ENCODE measurements at places on chromosomes 6 and 20.
A peak's percentile ranks its signal among the peaks of the same experiment; 100 is the strongest.

DNA sequence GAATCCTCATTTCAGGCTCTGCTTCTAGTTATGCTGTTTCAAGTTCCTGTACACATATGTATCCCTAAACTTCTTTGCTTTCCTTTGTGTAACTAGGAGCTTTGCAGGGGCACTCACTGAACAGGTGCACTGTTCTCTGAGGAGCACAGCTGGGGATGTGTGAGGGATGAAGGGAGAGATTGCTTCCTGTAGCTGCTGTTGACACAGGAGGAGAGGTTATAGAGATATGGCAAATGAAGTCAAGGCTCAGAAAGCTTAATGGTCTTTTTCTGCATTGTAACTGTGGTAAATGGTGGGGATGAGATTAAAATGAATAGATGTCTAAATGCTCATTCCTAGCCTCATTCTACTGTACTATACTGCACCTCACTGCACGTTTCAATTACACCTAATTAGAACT lies 454.3 kb downstream of the BTBD3 start:
- DNase-seq, result no peak

DNA sequence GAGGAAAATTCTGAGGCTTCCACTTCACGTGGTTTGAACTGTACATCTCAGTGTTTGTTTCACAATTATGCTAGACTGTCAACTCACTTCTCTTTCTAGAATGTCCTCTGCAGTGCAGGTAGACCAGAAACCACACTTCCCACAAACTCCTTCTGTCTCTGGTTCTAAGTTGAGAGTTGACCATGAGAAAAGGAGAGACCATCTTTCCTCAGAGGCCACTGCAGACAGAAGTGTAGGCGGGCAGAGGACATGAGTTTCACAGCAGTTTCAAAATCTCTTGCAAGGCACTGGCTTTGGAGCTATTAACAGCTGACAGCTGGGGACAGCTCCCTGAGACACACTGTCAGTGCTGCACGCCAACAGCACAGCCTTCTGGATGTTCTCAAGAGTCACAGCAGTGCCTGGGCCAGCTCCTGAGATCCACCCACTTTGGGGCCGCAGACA lies 55.4 kb upstream of the MOXD1 start:
- peak; percentile 7 for DNase-seq

GRCh38 chr6:160365117-160365516 lies 16.9 kb downstream of the SLC22A3 start:
- no peak for DNase-seq

GRCh38 chr6:170261643-170262488 lies 29.0 kb downstream of the DLL1 start:
- no peak for DNase-seq

DNA sequence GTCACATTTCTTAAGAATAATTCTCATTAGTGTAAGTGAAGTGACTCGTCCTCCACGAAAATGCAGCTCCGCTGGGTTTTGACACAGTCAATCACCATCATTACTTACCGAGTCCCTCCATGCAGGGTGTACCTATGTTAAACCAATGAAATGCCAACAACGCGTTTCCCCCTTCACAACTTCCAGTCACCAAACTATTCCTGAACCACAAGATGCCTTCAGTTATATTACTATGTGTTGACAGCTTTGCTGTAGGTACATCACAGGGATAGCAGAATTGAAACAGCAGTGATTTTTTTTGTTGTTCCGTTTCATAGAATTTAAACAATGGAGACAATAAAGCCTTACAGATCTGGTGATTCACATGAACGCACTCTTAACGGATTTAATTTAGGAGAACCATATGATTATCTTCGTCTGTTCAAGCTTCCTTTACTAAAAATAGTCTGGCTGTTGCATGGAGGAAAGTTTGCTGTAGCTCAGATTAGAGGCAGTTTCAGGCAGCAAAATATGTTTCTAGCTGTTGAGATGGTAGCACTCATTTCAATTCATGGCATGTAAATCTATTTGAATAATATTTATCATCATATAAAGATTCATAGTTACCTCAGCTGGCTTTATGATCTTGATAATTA lies 652.8 kb downstream of the PRKN start:
- no peak for DNase-seq

DNA sequence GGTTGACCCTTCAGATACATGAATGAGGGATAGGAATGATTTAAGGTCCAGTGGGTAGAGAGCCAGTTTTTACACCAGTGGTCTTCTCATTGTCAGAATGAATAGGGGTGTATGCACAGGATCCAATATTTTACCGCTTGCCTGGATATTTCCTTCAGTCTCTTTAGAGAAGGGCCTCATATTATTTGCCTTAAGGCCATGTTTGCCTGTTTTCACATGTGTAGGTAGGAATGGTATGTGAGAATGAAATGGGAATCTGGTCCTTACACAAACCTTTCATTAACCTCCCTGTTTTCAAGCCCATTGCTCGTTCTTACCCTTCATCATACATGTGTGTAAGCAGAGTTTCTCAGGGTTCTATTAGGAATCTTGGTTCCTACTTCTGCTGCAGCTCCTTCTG lies 62.4 kb downstream of the LIN28B start:
- no peak for DNase-seq

DNA sequence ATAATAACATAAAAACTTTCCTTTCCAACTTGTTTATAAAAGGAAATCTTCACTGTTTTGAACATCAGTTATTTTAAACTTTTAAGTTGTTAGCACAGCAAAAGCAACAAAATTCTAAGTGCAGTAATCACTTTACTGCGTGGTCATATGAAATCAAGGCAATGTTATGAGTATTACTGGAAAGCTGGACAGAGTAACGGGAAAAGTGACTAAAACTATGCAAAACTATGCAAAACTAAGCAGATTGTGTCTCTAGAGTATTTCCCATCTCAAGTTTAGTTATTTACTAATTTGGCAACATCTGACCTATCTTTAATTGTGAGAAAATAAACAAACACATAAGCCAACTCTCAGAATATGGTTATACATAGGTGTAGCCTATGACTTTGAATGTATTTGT lies 10.9 kb upstream of the ANKEF1 start:
- DNase-seq, result no peak

DNA sequence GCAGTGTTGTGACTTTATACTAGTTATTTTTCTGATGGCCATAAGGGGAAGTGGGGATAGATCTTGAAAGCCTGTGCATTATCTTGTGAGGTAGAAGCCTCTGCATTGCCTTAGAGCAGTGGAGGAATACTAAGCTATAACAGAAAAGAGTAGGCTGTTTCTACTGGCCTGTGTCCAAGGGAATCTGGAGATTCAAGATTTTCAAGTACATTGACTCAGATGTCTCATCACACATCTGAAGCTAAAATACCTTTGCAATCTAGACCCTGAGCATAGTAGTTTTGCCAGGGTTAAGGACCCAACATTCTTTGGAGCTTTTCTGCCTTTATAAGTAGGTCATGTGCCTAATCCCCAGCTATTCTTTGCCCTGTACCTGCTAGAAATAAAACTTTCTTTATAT lies 272.3 kb downstream of the TENT5A start:
- DNase-seq, result no peak

DNA sequence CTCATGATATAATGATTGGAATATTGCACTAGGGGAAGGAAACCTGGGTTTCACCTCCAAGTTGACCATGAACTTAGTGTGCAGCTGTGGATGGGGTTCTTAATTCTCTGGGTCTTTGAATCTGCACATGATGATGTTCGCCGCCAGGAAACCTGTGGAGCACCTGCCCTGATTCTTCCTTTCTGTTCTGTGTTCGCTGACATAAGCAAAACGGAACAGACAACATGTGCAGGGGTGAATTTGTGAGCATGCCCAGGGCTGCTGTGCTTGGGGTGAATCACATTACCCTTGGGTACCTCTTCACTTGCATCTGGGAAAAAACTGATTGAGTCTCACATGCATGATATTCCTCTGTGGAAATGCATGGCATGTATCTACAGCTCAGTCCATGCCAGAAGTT lies 48.8 kb downstream of the CAP2 start:
- no peak for DNase-seq

DNA sequence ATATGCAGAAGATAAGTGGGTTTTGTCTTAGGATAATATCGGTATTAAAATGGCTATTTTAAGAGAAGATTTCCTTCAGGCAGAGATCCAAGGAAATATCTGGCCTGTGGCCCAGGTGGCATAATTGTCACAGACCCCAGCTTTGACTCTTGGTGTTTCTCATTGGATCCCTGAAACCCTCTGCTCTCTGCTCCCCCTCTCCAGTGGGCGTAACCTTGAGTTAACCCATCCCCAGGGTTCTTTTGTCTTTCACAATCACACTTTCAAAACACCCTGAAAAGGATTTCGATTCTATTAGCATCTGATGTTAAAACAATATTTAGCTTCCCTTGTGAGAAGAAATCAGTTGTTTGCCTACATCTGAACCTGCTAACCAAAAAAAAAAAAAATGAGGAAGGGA lies 7.2 kb downstream of the SSTR4 start:
- no peak for DNase-seq

DNA sequence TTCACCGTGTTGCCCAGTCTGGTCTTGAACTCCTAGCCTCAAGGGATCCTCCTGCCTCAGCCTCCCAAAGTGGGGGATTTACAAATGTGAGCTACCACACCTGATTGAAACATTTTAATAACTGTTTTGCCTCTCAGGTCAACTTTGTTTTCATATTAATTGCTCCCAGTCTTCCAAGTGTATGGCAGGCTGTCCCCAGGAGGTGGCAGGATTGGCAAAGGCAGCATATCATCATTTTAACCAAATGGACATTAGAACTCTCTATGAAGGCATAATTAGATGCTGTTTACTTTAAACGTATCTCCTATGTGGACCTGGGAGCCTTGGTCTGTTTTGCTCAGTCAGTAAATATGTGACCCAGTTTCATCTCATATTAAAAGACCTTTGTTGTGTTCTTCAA lies 59.2 kb upstream of the CSE1L start:
- DNase-seq, result no peak

DNA sequence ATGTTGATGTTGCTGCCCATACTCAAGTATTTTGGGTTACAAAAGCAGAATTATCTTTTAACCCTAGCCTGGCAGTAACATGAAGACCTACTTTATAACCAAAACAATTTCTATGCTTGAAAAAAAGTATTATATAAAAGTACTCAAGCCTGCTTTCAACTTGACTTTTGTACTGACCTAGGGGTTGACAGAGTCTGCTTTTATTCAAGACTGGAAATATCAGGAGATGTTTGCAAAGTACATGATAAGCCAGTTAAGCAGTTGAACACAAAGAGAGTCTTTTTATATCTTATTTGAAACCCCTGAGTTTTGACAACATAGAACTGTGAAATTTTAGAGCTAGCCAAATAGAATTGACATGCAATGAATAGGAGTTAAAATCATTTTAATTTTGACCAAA lies 159.8 kb downstream of the KCNQ5 start:
- DNase-seq, result no peak

DNA sequence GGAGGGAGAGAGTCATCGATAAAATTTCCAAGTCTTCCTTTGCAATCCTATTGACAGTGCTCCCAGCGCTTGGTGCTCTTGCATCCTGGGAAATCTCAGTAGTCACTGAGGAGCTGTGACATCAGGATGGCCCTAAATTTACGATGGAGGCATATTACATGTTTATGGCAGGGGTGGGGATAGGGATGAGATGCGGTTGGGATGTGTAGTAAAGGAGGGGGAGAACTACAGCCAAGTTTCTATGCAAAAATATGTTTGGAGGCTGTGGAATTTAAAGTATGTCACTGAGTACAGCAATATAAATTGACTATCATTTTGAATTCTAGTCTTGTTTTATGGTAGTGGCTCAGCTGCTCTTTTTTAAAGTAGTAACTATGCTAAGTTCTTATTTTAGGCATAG lies 544.9 kb downstream of the PKHD1 start:
- no peak for DNase-seq

- no peak for DNase-seq
Measured at GRCh38 chr6:156790711-156791319, 13.6 kb downstream of the ARID1B start.

- DNase-seq, result no peak
Measured at GRCh38 chr6:31096656-31097055, 15.7 kb downstream of the C6orf15 start.

GRCh38 chr6:157454762-157455714 lies 74.0 kb downstream of the ZDHHC14 start:
- DNase-seq, result no peak

GRCh38 chr20:47262365-47263013 lies 94.0 kb downstream of the ZMYND8 start:
- peak; percentile 31 for DNase-seq

GRCh38 chr6:27894839-27895762 lies 17.1 kb downstream of the OR2B2 start:
- DNase-seq, result no peak

- no peak for DNase-seq
Measured at GRCh38 chr6:56370127-56370540, 122.8 kb upstream of the COL21A1 start.

DNA sequence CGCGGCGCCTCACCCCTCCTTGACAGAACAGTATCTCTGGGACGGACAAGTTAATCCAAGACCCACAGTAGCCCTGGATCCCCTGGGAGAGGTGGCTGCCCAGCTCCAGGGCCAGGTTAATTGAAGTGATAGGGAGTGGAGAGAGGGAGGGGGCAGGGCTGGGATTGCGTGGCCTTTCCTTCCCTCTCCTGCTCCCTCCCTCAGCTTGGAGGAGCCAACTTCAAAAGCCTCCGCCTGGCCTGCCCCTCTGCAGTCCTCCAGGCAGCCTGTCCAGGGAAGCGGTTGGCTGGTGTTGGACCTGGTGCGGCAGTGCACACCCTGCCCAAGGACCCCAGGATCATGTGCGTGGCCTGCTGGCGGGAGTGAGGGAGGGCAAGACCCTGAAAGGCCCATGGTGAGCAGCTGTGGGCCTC lies at the start of gene C20orf204:
C20orf204 (plus strand) TSS at position 250 of the 413 bp plus-strand sequence; CDS start at position 392, 142 bp downstream.
- no peak for DNase-seq

All from GM12891 (cell line).